Trophoblast cell (in vitro differentiated cells and primary cell): ENCODE measurements at places on chromosomes 5 and 9.
A peak's percentile ranks its signal among the peaks of the same experiment; 100 is the strongest.

DNA sequence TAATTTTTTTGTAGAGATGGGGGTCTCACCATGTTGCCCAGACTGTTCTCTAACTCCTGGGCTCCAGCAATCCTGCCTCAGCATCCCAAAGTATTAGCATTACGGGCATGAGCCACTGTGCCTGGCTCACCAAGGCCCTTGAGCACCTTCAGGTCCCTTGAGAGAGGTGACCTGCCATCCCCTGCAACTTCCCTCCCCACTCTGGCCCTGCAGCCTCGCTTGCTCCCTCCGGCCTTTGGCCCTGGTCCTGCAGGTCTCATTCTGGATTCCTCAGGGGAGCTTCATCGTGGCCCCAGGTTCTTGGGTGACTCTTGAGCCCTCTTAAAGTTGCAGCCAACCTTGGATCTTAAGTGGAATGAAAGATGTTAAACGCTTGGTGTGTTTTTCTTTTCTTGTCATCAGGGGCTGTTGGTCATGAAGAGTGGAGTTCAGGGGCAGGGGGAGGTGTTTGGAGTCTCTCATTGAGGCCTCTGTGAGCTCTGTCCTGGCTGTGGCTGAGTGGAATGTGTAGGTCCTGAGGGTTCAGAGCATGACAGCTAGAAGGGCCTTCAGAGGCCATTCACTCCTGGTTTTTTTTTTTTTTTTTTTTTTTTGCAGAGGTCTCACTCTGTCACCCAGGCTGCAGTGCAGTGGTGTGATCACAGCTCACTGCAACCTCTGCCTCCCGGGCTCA, 33.0 kb downstream of the PPARGC1B start:
- no peak for DNase-seq

DNA sequence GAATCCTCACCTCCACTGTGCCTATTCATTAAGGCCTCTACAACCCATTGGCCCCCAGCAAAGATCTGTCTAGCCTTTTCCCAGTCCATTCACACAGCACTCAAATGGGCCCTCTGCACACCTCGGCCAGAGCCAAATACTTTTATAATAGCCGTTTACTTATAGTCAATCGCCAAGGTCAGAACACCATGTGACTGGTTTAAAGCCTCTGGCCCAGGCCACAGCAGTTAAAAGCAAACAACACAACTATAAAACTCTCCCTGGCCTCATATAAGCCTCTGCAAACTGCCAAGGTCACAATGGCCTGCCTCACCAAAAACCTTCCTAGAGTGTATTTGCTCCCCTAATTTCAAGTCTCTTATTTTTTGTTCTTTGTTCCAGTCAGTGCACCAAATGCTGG, 562.6 kb downstream of the CAAP1 start:
- no peak for DNase-seq

GRCh38 chr9:121685795-121686377, 34.5 kb downstream of the DAB2IP start:
- no peak for DNase-seq

- peak; percentile 37 for DNase-seq
Observed at GRCh38 chr9:20623021-20623747, 885 bp upstream of the MLLT3 start.

DNA sequence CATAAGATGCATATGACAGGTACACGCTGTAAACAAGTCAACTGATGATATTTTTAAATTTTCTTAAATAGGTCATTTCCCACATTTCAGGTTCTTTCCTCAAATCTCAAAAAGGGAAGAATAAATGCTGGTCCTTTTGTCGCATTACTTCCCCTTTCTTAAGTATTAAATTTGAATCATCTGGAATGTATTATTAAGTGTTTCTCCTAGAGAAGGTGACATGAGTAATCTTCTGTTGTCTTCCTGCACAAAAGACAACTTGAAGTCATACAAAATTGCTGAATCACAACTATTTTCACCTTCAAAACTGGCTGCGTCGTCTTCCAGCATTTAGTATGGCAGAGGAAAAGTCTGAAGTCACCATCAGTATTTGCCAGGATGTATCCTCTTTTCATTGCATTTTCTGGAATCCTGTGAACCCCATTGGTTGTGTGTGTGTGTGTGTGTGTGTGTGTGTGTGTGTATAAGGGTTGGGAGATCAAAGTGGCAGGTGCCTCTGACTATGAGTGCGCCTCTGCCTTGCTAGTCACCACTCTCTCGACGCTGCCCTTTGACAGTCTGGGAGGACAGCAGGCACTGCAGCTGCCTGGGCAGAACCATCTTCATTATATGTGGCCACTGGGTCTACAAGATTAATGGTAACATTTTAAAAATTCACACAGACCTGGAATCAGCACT, 86.9 kb downstream of the MVB12B start:
- no peak for DNase-seq

- no peak for DNase-seq
Observed at GRCh38 chr5:151739395-151739794, 19.0 kb downstream of the ATOX1 start.

- DNase-seq, result peak; percentile 87
Observed at GRCh38 chr5:142832263-142832662, 62.1 kb downstream of the ARHGAP26 start.
